ENCODE measurements at places on chromosomes 2 and 18.

GRCh38 chr18:23302511-23302850 is 150.6 kb upstream of the RIOK3 start:
- no peak for DNase-seq

DNA sequence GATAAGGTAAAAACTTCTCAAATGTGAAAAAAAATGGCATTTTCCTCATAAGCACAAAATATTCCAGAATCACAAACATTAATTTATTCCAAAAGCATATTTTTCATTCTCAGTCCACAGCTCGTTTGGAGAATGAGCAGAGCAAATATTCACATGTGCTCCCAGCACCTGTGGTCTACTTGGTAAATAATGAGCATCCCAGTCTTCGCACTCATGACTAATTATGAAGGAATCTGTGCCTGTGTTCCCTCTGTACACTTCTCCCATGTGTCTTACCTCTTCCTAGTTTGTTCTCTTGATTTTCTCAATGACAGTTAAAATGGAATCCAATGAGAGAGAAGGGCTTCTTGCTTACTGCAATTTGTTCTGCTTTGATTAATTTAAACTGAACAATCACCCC is 671.0 kb upstream of the SOX11 start:
- DNase-seq: no peak

GRCh38 chr2:41194230-41194629 is 742.3 kb upstream of the SLC8A1 start:
- DNase-seq: no peak

- DNase-seq: no peak
Measured at GRCh38 chr2:23495661-23496114, 110.7 kb downstream of the KLHL29 start.

- no peak for DNase-seq
Measured at GRCh38 chr18:21703241-21703820, 1.2 kb downstream of the ABHD3 start.

DNA sequence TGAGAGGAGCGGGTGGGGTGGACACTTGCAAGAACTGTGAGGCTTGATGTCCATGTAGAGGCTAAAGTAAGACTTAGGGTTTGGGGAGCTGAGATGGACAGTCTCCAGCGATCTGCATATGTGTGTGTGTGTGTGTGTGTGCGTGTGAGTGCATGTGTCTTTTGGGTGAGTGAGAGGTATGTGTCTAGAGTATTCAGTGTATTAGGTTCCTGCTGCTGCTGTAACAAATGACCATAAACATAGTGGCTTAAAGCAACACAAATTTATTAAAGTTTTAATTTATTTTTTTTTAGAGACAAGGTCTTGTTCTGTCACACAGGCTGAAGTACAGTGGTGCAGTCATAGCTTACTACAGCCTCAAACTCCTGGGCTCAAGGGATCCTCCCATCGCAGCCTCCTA is 155.4 kb upstream of the SPRED2 start:
- DNase-seq: no peak

DNA sequence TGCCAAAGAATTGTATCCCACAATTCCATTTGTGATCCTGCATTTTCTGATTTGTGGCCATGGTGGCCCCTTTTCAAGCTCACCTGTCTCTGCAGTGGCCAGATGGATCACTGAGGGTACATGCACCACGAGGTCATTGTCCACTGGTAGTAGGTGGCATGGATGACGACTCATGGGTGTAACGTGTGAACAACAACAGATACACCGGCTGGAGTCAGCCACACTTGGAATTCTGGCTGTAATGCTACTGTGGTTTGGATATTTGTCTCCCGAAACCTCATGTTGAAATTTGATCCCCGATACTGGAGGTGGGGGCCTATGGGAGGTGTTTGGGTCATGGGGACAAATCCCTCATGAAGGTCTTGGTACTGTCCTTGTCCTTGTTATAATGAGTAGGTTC is 102.2 kb upstream of the TAF1B start:
- DNase-seq: no peak

- DNase-seq: no peak
Measured at GRCh38 chr18:76495435-76496193, 572 bp upstream of the ZNF516 start.
